HFFc6 (cell line): ENCODE measurements at places on chromosomes 12 and 14. TPM values are rescaled to one million over a fixed set of nuclear protein-coding genes. Genes with fewer than 3 reads are reported as not detected.

Gene SUOX
- total RNA-seq, result 14.9 to 17.8 TPM (median 16.9 TPM) in 3 replicates

Gene EPYC
- total RNA-seq, result not detected in 2 replicates

Gene NUBPL
- 7.5 to 9.9 TPM (median 9.8 TPM) in 3 replicates for total RNA-seq

Gene CCDC175
- total RNA-seq, result not detected in 3 replicates

Gene INHBC
- not detected in 3 replicates for total RNA-seq

Gene SLC6A13
- not detected in 3 replicates for total RNA-seq

- H3K27me3 ChIP-seq, result no peaks in the 10 kb centered on the region; the same call in 1 of the 2 replicates
- peaks cover 55% of the 10 kb centered on the region for H3K4me1 ChIP-seq
- peak overlapping the region; percentile 44 for H3K4me3 ChIP-seq
- H3K27ac ChIP-seq, result peak overlapping the region; percentile 78; the same call in 1 of the 2 replicates
- H3K36me3 ChIP-seq, result peaks cover 41% of the 10 kb centered on the region
Observed at GRCh38 chr12:116916714-116917114, 6.0 kb downstream of the FBXW8 start.

- H3K36me3 ChIP-seq, result peaks cover 16% of the 10 kb centered on the region
- H3K4me3 ChIP-seq, result no peak overlapping the region
- H3K4me1 ChIP-seq, result peaks cover 78% of the 10 kb centered on the region
- H3K27me3 ChIP-seq, result peaks cover 32% of the 10 kb centered on the region; the same call in 1 of the 2 replicates
Observed at GRCh38 chr14:68782091-68782981, 10.5 kb downstream of the ZFP36L1 start.

DNA sequence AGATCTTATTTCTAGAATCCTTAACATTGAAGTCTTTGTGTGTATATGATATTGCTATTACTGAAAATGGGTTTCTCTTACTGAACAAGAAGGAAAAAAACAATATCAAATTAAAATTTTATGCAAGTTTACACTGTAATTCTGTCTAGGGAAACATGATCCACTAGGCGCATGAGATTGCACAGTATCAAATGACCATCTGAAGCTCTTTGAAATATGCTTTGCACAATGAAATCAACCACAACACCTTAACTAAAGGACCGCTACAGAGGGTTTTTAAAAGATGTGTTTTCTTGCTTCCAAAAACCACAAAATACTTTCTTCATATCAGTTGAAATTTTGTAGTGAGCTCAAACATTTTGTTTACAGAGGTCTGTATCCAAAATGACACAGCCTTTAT is 15.1 kb upstream of the KERA start:
- DNase-seq, result no peak
- no peak overlapping the region for H3K27ac ChIP-seq
- peaks cover 3% of the 10 kb centered on the region; the same call in 1 of the 2 replicates for H3K27me3 ChIP-seq
- no peak overlapping the region for H3K4me3 ChIP-seq
- H3K36me3 ChIP-seq, result no peaks in the 10 kb centered on the region

DNA sequence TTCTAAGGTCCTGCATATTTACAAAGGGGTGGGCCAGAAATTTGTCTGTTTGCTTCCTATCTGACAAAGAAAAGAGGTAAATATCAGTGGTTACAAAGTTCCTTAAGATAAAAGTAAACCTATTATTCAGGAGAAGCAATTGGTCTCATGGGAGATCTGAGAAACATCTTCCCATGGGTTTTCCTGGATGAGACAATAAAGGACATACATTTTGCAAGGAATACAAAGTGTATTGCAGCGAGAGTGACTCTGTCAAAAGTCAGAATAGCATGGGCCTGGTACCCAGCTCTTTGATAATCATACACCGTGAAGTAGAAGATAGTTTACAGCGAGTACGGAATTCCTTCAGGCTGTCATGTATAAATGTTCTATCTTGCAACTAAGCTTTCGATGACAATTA is 14.2 kb downstream of the LRRK2 start:
- no peak overlapping the region for H3K27ac ChIP-seq
- no peak overlapping the region for H3K4me3 ChIP-seq
- no peaks in the 10 kb centered on the region for H3K36me3 ChIP-seq
- H3K27me3 ChIP-seq, result no peaks in the 10 kb centered on the region; the same call in none of the 2 replicates
- no peak for DNase-seq

GRCh38 chr12:62898526-62898925 is 36.4 kb downstream of the PPM1H start:
- H3K4me1 ChIP-seq, result peaks cover 26% of the 10 kb centered on the region
- H3K36me3 ChIP-seq, result no peaks in the 10 kb centered on the region
- peak; percentile 46 for DNase-seq
- peak overlapping the region; percentile 60; the same call in 1 of the 2 replicates for H3K27ac ChIP-seq
- no peak overlapping the region; the same call in 1 of the 2 replicates for H3K4me3 ChIP-seq
- H3K27me3 ChIP-seq, result no peaks in the 10 kb centered on the region; the same call in 1 of the 2 replicates

- H3K36me3 ChIP-seq, result no peaks in the 10 kb centered on the region; the same call in 1 of the 2 replicates
- DNase-seq, result no peak
- H3K4me3 ChIP-seq, result no peak overlapping the region
Observed at GRCh38 chr14:53767566-53767965, 189.1 kb downstream of the BMP4 start.

DNA sequence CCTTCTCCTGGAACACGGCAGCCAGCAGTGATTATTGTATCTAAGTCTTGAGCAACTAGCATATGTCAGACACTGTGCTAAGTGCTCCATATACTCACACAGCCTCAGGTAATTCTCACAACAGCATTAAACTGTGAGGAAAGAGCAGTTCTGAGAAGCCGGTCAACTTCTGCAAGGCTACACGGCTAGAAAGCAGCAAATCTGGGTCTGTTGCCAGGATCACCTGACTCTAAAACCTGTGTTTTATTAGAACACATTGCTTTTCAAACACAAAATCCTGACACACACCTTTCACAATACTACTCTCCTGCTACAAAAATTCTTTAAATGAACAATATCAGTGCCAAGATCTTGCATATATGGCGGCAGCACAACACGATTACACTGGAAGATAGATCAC is 49.8 kb upstream of the CRACR2A start:
- H3K36me3 ChIP-seq, result no peaks in the 10 kb centered on the region
- peaks cover 4% of the 10 kb centered on the region for H3K27me3 ChIP-seq
- H3K27ac ChIP-seq, result no peak overlapping the region
- no peak overlapping the region for H3K4me3 ChIP-seq
- H3K4me1 ChIP-seq, result no peaks in the 10 kb centered on the region

GRCh38 chr14:55028066-55028465 is 1.0 kb downstream of the SOCS4 start:
- H3K27ac ChIP-seq, result peak overlapping the region; percentile 94
- no peaks in the 10 kb centered on the region; the same call in 1 of the 2 replicates for H3K27me3 ChIP-seq
- no peaks in the 10 kb centered on the region; the same call in 1 of the 2 replicates for H3K36me3 ChIP-seq
- H3K4me3 ChIP-seq, result peak overlapping the region; percentile 95

DNA sequence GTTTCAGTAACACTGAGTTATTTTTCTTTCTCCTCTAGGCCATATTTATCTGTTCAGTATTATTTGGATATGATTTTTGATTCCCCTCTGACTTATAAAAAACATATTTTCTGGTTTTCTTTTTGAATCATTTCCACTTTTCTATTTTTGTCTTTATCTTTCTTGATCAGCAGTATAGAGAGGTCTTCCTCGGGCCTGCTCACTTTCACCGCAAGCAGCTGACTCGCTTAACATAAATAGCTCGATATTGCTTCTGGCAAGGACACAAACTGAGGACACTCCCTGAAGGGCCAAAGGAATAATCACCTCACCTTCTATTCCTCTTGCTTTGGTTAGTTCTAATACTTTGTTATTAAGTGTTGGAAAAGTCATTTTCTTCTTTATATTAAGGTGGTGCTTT is 25.8 kb upstream of the TRHDE start:
- peaks cover 17% of the 10 kb centered on the region for H3K4me1 ChIP-seq
- H3K27me3 ChIP-seq, result no peaks in the 10 kb centered on the region
- DNase-seq, result no peak
- H3K27ac ChIP-seq, result no peak overlapping the region; the same call in 1 of the 2 replicates
- no peak overlapping the region; the same call in 1 of the 2 replicates for H3K4me3 ChIP-seq

DNA sequence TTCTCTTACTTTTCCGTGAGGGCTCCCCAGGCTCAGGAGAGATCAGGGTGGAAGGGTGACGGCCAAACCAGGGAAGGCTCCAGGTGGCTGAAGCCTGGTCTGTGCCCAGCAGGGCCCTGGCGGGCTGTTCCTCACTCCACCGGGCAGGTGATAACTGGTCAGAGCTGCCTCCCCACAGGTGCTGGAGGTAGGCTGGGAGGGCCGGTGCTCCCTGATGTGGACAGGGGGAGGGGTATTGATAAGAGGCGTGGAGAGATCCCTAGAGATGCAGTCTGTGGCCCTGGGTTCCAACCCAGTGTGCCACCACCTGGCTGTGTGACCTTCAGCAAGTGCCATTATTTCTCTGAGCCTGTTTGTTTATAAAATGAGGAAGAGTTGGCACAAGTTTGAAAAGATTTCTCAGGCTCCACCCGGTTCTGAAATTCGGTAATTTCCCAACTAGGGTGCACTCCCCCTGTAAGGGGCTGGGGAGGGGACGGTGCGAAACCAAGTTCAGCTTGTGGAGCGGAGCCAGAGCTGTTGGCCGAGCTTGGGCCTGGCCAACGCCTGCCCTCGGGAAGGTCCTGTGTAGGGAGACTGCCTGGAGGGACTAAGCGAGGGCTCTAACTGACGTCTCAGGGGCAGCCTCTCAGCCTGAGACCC is 1.0 kb upstream of the NR4A1 start:
- H3K36me3 ChIP-seq, result no peaks in the 10 kb centered on the region; the same call in 1 of the 2 replicates
- peak overlapping the region; percentile 83 for H3K4me3 ChIP-seq
- no peak for DNase-seq

GRCh38 chr14:95352481-95352880 is 32.8 kb upstream of the CLMN start:
- H3K27ac ChIP-seq, result no peak overlapping the region
- H3K36me3 ChIP-seq, result 0 out of 2 replicates have a peak, but pooled peaks cover 3% of the 10 kb centered on the region
- no peak overlapping the region for H3K4me3 ChIP-seq
- DNase-seq, result no peak
- H3K27me3 ChIP-seq, result peaks cover 1% of the 10 kb centered on the region; the same call in 1 of the 2 replicates

GRCh38 chr14:24960816-24961215 is 89.1 kb downstream of the STXBP6 start:
- H3K27ac ChIP-seq, result peak overlapping the region; percentile 70
- H3K27me3 ChIP-seq, result no peaks in the 10 kb centered on the region
- H3K36me3 ChIP-seq, result no peaks in the 10 kb centered on the region
- H3K4me3 ChIP-seq, result no peak overlapping the region

DNA sequence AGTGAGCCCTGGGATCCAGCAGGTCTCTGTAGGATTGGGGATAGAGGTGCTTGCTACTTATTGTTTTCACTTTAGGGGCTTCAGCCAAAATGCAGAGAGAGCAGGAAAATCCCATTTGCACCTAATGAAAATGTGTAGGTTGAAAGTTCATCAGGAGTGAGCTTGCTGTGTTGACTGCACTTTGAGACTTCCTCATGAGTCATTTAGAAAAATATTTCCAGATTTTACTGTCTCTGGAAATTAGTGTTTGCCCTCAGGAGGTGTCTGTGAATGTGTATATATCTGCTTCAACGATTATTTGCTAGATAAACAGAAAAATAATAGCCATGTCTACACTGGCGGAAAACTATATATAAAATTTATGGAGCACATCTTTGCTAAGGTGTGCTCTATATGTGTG is 159.3 kb downstream of the CAND1 start:
- peaks cover 6% of the 10 kb centered on the region; the same call in 1 of the 2 replicates for H3K36me3 ChIP-seq
- H3K4me3 ChIP-seq, result no peak overlapping the region; the same call in 1 of the 2 replicates
- peak; percentile 23 for DNase-seq
- no peak overlapping the region for H3K27ac ChIP-seq
- peaks cover 83% of the 10 kb centered on the region for H3K4me1 ChIP-seq

- no peak overlapping the region for H3K4me3 ChIP-seq
- DNase-seq, result no peak
- no peaks in the 10 kb centered on the region for H3K36me3 ChIP-seq
- no peaks in the 10 kb centered on the region for H3K27me3 ChIP-seq
- no peaks in the 10 kb centered on the region for H3K4me1 ChIP-seq
Observed at GRCh38 chr14:87465770-87466169, 527.2 kb downstream of the GALC start.

GRCh38 chr14:39763402-39763890 is 331.2 kb upstream of the FBXO33 start:
- no peak overlapping the region for H3K27ac ChIP-seq
- H3K36me3 ChIP-seq, result no peaks in the 10 kb centered on the region
- H3K4me1 ChIP-seq, result no peaks in the 10 kb centered on the region
- H3K27me3 ChIP-seq, result no peaks in the 10 kb centered on the region; the same call in 1 of the 2 replicates
- DNase-seq, result no peak
- no peak overlapping the region for H3K4me3 ChIP-seq

DNA sequence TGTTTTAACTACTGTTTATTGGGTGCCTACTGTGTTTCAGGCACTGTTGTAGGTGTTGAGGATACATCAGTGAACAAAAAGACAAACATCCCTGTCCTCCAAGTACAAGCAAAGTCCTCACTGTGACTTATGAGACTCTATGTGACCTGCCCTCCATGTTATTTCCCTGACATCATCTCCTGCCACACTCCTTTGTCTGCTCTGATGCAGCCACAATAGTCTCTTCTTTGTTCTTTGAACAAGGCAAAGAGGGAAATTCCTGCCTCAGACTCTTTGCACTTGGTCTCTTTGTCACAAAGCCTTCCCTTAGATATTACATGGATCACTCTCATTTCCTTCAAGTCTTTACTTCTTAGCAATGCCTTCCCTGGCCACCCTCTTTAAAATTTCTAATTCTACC is 240.1 kb upstream of the SRRM4 start:
- H3K27me3 ChIP-seq, result no peaks in the 10 kb centered on the region; the same call in 1 of the 2 replicates
- no peak overlapping the region for H3K4me3 ChIP-seq
- no peak for DNase-seq
- H3K36me3 ChIP-seq, result no peaks in the 10 kb centered on the region

DNA sequence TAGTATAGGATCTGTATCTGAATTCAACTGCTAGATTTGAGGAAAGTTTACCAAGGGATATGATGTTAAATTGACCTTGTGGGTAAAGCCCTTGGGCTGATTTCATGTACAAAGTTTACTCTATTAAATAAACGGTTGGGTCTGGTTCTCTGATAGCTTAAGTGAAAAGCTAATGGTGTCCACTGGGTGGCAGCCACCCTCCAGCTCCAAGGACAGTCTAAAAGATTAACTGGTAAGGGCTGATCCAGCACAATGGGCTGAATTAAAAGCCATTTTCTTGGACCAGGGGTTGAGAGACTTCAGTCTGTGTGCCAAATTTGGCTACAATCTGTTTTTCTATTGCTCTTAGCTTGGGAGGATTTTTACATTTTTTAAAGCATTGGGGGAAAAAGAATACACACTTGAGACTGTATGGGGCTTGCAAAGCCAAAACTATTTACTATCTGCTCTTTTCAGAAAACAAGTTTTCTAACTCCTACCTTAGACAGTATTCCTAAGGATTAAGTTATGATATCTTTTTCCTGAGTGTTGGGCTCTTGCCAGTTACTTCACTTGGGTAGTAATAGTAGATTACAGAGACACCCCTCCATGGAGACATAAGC is 116.5 kb downstream of the GPHN start:
- no peak overlapping the region for H3K4me3 ChIP-seq
- no peaks in the 10 kb centered on the region for H3K27me3 ChIP-seq
- H3K27ac ChIP-seq, result no peak overlapping the region
- peak; percentile 62 for DNase-seq
- no peaks in the 10 kb centered on the region for H3K36me3 ChIP-seq

- no peaks in the 10 kb centered on the region; the same call in 1 of the 2 replicates for H3K27me3 ChIP-seq
- H3K27ac ChIP-seq, result peak overlapping the region; percentile 56
- H3K4me3 ChIP-seq, result peak overlapping the region; percentile 53; the same call in 1 of the 2 replicates
- peaks cover 6% of the 10 kb centered on the region; the same call in 1 of the 2 replicates for H3K36me3 ChIP-seq
- DNase-seq, result no peak
- H3K4me1 ChIP-seq, result peaks cover 27% of the 10 kb centered on the region
Observed at GRCh38 chr14:80491650-80492049, 280.3 kb upstream of the DIO2 start.

- H3K4me1 ChIP-seq, result peaks cover 37% of the 10 kb centered on the region
- no peaks in the 10 kb centered on the region; the same call in 1 of the 2 replicates for H3K36me3 ChIP-seq
- DNase-seq, result no peak
- H3K27ac ChIP-seq, result peak overlapping the region; percentile 3; the same call in 1 of the 2 replicates
- H3K27me3 ChIP-seq, result no peaks in the 10 kb centered on the region
Observed at GRCh38 chr12:72369423-72369959, 97.3 kb downstream of the TRHDE start.

GRCh38 chr12:100868487-100868886 is 73.9 kb downstream of the ANO4 start:
- H3K27ac ChIP-seq, result no peak overlapping the region
- H3K36me3 ChIP-seq, result no peaks in the 10 kb centered on the region
- no peaks in the 10 kb centered on the region for H3K27me3 ChIP-seq
- no peak overlapping the region for H3K4me3 ChIP-seq
